Stimulated activated CD8-positive, alpha-beta memory T cell treated with anti-CD3 and anti-CD28 coated beads, Interleukin-4, amount 100 ng/mL, for 1 hour (primary cell): ENCODE measurements at places on chromosomes 11 and 22.

DNA sequence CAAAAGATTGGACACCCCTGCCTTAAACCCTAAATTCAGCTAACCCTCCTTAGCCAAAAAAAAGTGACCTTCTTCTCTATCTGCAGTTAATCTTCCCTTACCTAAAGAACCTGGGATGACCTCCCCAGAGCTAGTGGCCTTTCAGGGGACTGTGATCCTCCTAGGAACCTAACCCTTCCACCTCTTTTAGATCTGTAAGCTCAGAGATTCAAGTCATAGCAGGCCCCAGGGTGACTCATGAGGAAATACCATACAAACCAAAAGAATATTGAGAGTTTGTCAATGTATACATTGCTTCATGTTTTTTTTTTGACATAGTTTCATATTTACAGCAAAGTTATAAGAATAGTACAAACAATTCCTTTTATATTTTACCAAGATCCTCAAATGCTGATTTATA, 38.3 kb upstream of the CXCR5 start:
- no peak for DNase-seq

DNA sequence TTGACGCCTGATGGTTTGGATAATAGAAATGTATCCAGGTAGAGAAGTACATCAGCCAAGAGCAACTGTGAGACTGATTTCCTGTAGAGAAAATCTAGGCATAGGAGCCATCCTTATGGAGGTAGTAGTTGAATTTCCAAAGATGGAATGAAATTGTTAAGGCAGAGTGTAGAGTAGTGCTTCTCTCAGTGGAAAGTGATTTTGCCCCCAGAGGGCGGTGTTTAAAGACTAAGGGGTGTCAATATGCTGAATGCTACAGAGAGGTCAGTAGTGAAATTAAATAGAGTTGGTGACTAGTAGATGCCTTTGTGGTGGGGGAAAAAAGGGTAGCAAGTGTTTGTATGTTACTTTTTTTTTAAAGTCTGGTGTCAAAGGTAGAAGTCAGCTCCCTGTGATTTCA, 54.5 kb downstream of the TRIM44 start:
- no peak for DNase-seq

GRCh38 chr11:61187505-61188130, 15.7 kb upstream of the PGA3 start:
- DNase-seq = peak; percentile 64

DNA sequence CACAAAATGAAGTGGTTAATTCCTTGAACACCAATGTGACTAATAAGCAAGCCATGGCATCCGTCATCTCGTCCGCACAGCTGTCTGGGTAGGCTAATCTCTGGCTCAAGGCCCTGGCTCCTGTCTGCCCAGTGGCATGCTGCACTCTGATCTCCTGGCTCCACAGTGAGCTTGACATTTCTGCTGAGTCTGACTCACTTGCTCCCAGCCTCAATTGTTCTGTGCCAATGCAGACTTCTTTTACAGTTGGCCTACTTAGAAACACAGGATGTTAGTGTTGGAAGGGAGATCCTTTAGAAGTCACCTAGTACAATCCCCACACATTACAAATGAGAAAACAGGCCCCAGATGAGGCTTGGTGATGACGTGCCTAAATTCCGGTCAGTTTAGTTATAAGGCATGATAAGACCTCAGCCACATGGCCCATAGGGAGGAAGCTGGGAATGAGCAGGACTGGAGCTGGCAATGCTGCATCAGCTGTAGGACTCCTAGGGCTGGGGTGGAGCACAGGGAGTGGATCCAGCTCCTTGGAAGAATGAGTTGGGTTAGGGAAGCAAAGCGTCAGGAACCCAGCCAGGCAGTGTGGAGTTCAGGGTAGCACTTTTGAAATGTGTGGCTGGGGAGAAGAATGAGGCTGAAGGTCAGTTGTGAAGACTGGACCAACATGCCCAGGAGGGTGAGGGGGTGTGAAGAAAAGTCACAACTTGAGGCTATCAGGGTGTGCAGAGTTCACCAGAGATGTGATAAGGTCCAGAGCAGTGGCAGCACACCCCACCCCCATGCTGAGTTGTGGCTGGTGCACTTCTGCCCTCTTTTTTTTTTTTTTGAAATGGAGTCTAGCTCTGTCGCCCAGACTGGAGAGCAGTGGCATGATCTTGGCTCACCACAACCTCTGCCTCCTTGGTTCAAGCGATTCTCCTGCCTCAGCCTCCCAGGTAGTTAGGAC, 70.2 kb upstream of the EED start:
- DNase-seq = no peak

DNA sequence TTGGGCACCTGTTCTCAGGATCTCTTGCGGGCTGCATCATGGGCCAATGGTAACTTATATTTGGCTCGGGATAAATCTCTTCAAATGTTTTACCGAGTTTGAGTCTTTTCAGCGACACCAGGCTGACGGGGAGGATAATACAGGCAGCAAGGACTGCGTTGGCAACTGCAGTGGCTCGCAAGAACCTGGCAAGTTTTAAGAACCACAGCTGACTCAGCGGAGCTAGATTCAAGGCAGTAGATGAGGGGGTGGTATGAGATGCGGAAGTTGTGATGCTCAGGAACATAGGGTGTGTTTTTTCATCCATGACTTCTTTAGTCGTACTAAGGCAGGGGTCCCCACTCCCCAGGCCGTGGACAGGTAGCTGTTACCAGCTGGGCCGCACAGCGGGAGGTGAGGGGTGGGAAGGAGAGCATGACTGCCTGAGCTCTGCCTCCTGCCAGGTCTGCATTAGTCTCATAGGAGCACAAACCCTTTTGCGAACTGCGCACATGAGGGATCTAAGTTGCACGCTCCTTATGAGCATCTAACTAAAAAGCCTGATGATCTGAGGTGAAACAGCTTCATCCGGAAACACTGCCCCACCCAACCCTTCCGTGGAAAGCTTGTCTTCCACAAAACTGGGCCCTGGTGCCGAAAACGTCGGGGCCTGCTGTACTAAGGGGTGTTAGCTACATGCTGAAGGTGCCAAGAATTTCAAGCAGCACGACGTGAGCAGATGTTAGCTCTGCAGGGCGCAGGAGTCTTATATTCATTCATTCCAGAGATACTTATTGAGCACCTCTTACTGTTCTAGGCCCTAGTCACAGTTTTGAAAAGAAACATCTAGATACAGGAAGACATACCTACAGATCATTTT, 6.4 kb upstream of the JAM3 start:
- no peak for DNase-seq

- DNase-seq = no peak
These were observed 26.5 kb upstream of the PRDM10 start for GRCh38 chr11:130029137-130029536.

GRCh38 chr11:121426476-121427399, 25.4 kb upstream of the SORL1 start:
- DNase-seq = peak; percentile 24

GRCh38 chr11:117020869-117021564, 77.2 kb downstream of the SIK3 start:
- no peak for DNase-seq

GRCh38 chr11:57901756-57902155, 121.9 kb upstream of the OR9Q1 start:
- DNase-seq = no peak

DNA sequence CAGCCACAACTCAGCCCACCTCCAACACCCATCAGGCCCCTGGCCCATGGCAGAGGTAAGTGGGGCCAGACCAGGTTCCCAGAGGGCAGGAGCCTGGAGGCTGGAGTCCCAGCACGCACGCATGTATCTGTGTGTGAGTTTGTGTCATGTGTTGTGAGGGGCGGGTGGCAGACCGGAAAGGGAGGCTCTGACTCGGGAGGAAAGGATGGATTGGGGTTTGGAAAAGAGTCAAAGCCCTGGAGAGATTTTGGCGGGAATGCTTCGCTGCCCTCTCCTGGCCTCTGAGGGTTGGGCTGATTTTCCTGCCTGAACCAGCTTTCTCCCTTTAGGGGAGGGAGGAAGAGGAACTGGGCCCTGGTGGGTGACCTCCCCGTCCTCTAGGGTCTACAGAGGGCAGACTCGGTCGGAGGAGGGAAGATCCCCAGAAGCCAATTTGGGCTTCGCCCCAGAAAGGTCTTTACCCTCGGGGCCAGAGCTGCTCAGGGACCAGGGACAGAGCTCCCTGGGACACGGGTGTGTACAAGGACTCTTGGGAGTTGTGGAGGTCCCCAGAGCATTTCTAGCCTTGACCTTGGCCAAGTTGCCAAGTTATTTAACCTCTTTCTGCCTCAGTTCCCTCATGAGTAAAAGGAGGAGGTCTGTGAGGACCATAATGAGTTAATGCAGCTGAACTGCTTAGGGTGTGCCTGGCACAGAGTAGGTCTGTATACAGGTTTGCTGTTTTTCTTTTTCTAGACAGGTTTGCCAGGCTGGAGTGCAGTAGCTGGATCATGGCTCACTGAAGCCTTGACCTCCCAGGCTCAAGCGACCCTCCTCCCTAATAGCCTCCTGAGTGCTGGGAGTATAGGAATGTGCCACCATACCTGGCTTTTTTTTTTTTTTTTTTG, 6.9 kb downstream of the C11orf68 start:
- DNase-seq = no peak

GRCh38 chr11:87263979-87264378, 226.2 kb downstream of the TMEM135 start:
- DNase-seq = no peak

DNA sequence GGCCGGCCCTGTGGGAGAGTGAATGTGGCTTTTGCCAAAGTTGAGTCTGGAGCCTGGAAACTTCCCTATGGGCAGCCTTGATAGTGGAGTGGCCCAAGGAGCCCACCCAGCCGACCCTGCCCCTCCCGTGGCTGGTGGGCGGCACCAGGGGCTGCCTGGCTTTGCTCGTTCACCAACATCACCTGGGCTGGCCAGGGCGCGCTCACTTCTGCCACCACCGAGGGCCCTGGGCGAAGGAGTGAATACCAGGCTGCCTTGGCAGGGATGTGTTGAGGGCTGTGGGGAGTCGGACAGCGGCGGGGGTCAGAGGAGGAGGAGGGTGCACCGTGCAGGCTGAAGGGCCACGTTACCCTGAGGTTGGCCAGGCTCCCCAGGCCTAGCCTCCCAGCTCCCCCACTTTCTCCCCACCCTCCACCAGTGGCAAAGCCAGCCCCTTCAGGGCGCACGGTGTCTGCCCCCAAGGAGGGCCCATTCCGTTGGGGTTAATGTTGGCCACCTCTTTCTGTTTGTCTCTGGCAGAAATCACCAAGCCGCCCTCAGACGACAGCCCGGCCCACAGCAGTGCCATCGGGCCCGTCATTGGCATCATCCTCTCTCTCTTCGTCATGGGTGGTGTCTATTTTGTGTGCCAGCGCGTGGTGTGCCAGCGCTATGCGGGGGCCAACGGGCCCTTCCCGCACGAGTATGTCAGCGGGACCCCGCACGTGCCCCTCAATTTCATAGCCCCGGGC, 22.5 kb upstream of the PPP6R3 start:
- no peak for DNase-seq

DNA sequence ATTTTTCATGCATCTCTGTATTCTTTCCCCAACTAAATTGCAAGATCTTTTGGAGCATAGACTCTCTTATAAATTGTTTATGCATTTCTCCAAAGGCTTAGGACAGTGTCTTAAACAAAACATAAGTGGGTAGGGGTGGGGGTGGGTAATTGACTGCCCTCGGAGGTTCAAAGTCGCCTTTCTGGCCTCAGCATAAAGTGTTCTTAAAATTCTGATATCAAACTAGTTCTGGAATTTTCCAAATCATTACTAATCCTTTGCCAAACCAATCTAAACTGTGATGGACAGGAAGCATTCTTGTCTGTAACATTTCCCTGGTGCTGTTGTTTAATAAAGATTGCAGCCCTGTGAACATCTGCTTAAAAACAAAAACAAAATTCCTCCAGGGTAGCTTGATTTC, 61.8 kb upstream of the FAT3 start:
- DNase-seq = no peak

- no peak for DNase-seq
These were observed 14.9 kb upstream of the OR51S1 start for GRCh38 chr11:4863876-4864275.

GRCh38 chr11:125210066-125210465, 45.5 kb downstream of the PKNOX2 start:
- DNase-seq = no peak

GRCh38 chr11:129695571-129696308, 119.9 kb upstream of the TMEM45B start:
- DNase-seq = peak; percentile 46

GRCh38 chr11:117869604-117870003, 6.9 kb downstream of the FXYD6 start:
- DNase-seq = no peak

DNA sequence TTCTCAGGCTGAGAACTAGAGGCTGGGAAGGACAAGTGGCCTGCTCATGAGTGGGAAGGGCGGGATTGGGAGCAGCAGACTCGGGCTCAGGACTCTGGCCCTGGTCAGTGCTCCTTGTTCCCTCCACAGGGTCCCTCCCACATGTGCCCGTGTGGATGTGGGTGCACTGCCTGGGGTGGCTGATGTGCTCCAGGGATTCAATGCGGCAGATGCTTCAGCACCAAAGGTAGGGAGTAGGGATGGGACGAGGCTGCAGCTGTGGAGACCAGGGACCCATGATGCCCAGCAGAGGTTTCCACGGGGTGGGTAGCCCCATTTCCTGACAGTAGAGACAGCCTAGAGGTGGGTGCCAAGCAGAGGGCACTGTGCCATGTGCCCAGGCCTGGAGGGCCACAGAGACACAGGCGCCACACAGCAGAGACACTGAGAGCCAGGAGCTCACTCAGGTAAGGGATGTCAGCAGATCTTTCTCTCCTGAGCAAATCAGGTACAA, 89.5 kb downstream of the GGTLC2 start:
- no peak for DNase-seq

DNA sequence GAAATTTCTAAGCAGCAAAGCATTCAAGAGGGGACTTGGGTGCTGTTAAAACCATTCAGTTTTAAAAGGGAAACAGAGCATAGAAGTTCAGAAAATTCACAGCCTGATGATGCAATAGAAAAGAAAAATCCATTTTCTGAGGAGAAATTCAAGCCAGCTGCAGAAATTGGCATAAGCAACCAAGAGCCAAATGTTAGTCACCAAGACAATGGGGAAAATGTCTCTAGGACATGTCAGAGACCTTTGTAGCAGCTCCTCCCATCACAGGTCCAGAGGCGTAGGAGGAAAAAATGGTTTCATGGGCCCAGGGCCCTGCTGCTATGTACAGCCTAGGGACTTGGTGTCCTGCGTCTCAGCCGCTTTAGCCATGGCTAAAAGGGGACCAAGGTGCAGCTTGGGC, 5.5 kb upstream of the IRAG1 start:
- no peak for DNase-seq

- DNase-seq = no peak
These were observed 2.2 kb downstream of the APOBEC3A start for GRCh38 chr22:38959590-38959989.

- no peak for DNase-seq
These were observed 84.8 kb downstream of the TP53I11 start for GRCh38 chr11:44865866-44866272.
